CD14-positive monocyte (primary cell): ENCODE measurements at places on chromosomes 11 and 22.
A peak's percentile ranks its signal among the peaks of the same experiment; 100 is the strongest.

DNA sequence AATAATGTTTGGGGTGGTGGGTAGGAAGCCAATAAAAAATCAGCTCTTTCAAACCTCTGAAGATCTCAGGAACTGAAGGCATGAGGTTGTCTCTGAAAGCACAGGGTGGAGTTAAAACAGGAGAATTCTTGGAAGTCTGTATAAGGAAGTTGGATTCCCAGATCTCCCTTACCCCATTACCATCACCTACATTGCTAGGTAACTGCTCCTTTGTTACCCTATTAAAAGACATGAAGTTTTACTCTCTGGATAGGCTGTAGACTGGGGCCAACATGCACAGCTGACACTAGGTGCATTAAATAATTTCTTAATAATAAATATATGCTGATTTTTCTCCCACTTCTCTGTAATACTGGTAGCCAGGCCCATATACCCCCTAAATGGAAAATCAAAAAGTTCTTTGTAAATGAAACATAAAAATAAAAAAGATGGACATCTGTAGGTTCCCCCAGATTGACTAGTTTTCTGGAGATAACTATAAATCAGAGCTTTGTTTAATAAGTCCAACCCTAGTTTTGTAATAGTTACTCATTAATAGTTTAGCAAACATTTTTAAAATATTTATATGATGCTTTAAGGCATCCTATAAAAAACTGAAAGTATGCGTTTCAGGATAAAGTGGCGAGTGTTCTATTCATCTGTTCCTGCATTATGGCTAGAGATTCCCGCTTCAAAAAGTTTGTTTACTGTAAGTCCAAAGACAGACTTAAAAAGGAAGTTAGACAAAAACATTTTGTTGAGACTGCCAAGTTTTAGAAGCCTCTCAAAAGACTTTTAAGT lies 63.8 kb downstream of the KIF18A start:
- no peak for DNase-seq

GRCh38 chr11:66981976-66982578 lies 7.0 kb downstream of the C11orf86 start:
- peak; percentile 56 for DNase-seq

DNA sequence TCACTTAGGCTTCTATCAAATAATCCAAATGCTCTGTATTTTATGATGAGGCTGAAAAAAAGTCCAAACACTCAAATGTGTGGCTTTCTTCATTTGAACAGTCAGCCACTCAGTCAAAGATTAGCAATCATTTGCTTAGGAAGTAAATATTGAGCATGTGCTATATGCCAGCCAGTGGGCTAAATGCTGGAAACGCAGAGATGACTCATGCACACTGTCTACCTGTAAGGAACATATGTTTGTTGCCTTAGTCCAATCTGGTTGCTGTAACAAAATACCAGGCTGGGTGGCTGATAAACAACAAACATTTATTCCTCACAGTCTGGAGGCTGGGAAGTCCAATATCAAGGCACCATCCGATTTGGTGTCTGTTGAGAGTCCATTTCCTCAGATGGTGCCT lies 617.3 kb downstream of the NTM start:
- no peak for DNase-seq

DNA sequence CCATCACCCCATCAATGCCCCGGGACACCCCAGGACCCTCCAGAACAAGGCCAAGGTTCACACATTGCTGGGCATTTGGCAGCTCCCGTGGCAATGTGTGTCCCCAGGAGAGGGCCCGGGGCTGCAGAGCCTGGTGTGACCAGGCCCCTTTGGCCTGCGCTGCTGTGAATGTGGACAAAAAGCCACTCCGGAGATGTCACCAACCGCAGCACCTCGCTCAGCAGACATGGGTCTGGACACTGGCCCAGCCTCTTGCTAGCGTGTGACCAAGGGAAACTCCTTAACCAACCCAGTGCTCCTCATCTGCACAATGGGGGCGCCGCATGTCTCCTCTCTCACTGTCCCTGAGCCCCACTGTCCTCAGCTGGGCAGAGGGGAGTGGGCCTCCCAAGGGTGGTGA lies 8.0 kb upstream of the CHADL start:
- DNase-seq: no peak

- no peak for DNase-seq
Observed at GRCh38 chr11:131305005-131305404, 65.4 kb upstream of the NTM start.

- no peak for DNase-seq
Observed at GRCh38 chr11:121521145-121522042, 68.6 kb upstream of the SORL1-AS1 start.

GRCh38 chr11:17347676-17348075 lies 3.9 kb upstream of the NCR3LG1 start:
- no peak for DNase-seq

GRCh38 chr11:90930252-90930651 lies 707.4 kb upstream of the CHORDC1 start:
- no peak for DNase-seq

DNA sequence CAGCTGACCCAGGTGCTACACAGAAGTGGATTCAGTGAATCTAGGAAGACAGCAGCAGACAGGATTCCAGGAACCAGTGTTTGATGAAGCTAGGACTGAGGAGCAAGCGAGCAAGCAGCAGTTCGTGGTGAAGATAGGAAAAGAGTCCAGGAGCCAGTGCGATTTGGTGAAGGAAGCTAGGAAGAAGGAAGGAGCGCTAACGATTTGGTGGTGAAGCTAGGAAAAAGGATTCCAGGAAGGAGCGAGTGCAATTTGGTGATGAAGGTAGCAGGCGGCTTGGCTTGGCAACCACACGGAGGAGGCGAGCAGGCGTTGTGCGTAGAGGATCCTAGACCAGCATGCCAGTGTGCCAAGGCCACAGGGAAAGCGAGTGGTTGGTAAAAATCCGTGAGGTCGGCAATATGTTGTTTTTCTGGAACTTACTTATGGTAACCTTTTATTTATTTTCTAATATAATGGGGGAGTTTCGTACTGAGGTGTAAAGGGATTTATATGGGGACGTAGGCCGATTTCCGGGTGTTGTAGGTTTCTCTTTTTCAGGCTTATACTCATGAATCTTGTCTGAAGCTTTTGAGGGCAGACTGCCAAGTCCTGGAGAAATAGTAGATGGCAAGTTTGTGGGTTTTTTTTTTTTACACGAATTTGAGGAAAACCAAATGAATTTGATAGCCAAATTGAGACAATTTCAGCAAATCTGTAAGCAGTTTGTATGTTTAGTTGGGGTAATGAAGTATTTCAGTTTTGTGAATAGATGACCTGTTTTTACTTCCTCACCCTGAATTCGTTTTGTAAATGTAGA lies 1.7 kb downstream of the MALAT1 start:
- DNase-seq: peak; percentile 46

DNA sequence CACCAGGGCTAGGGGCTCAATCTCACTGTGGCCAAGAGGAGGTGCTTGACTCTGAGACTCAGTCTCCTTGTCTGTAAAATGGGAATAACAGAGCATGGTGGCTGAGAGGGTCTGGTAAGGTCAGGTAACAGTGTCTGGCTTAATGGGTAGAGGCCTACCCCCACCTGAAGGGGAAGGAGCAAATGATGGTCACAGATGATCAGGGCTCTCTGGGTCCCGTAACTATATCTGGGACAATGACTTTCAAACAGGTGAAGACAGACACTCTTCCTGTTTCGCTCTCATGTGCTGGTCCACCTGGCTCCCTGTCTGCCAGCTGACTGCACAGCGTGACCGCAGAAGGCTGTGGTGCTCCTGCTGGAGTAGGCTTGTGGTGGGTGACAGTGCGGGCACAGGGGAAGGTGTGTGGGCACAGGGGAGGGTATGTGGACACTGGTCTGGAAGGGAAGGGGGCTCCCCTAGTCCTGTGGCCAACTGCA lies 4.0 kb downstream of the A4GALT start:
- DNase-seq: no peak

- DNase-seq: no peak
Observed at GRCh38 chr11:73965076-73965763, 14.4 kb downstream of the DNAJB13 start.

GRCh38 chr11:113059548-113059947 lies 98.3 kb downstream of the NCAM1 start:
- DNase-seq: no peak

GRCh38 chr11:38680166-38680565 lies 2082.1 kb upstream of the RAG2 start:
- DNase-seq: no peak

- DNase-seq: no peak
Observed at GRCh38 chr11:116267146-116267545, 505.6 kb downstream of the BUD13 start.

DNA sequence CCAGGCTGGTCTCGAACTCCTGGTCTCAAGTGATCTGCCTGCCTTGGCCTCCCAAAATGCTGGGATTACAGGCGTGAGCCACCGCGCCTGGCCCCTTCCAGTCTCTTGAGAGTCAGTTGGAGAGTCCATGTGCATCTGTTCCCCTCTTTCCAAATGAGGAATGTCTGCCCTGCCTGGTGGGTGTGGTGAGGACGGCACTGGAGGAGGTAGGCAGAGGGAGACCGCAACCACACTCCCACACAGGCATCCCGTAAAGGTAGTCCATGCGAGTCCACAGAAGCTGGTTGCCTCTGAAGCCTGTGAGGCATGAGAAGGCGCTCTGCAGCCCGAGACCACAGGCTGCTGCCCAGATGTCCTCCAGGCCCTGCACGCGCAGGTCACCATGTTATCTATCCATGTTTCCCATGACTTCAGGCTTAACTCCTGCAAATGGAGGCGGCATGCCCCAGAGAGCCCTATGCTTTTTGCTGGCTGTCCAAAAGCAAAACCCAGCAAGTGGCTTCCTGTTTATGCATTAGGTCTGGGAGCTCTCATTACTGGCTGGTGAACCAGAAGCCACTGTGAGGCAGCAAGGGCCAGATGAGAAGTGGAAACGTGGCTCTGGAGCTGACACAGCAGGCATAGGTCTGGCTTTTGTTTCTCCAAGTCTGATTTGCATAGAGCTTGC lies 43.4 kb downstream of the GRIK4 start:
- DNase-seq: no peak

DNA sequence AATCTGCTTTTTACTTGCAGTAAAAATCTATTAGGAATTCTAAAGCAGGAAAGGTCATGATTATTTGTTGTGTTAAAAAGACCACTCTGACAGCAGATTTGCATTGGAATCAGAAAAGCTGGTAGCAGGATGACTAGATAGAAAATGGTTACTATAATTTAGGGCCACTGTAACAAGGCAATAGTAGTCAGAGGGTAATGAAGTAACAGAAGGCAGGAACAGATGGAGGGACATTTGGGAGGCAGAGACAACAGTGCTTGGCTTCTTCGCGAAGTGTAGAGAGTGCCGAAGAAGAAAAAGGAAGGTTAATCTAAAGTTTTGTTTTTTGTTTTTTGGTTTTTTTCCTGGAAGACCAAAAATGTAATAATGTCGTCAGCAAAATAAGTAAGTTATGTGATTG lies 129.8 kb upstream of the SLC5A12 start:
- DNase-seq: no peak

DNA sequence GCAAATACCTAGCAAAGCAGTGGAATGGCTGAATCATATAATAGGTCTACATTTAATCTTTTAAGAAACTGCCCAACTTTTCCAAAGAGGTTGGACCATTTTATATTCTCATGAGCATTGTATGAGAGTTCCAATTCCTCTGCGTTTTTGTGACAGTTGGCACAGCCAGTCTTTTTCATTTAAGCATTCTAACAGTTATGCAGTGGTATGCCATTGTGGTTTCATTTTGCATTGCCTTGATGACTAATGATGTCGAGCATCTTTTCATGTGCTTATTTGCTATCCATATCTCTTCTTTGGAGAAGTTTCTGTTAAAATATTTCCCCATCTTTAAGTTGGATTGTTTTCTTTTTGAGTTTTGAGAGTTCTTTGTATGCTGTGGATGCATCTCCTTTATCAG lies 38.7 kb downstream of the EIF3F start:
- no peak for DNase-seq

- no peak for DNase-seq
Observed at GRCh38 chr11:130624971-130625544, 176.6 kb downstream of the ADAMTS15 start.

GRCh38 chr11:1750840-1751530 lies 590 bp upstream of the IFITM10 start:
- peak; percentile 45 for DNase-seq

DNA sequence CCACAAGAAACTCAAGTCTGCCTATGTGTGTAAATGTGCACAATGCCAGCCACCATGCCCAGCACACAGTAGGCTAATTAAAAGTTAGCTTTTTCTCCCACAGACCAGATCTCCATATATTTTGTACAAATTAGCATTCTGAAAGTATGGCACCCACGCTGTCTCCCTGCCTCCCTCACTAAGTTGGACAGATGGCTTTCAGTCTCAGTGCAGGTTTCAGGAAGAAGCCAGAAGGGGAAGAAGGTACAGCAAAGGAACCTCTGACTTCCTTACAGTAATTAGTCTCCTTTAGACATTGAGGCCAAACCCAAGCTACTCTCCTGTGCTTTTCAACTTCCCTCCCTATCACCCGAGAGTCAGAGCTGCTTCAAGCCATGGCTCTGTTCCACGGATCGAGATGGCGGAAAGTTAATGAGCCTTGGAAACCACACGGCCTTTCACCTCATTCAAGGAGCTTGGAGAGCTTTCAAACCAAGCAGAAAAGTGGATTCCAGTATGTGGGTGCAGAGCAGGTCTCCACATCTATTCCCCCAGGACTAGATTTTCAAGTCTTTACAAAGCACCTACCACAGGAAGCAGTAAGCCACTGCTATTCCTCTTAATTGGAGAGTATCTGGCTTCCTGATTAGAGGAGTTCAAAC lies 221.1 kb upstream of the NARS2 start:
- DNase-seq: peak; percentile 17
